ENCODE measurements at places on chromosomes 2 and 18.

- no peak for DNase-seq
These were observed 14.4 kb upstream of the CCDC102B start for GRCh38 chr18:68783506-68783905.

- no peak for DNase-seq
These were observed 2.2 kb downstream of the CDKL4 start for GRCh38 chr2:39241588-39241987.

DNA sequence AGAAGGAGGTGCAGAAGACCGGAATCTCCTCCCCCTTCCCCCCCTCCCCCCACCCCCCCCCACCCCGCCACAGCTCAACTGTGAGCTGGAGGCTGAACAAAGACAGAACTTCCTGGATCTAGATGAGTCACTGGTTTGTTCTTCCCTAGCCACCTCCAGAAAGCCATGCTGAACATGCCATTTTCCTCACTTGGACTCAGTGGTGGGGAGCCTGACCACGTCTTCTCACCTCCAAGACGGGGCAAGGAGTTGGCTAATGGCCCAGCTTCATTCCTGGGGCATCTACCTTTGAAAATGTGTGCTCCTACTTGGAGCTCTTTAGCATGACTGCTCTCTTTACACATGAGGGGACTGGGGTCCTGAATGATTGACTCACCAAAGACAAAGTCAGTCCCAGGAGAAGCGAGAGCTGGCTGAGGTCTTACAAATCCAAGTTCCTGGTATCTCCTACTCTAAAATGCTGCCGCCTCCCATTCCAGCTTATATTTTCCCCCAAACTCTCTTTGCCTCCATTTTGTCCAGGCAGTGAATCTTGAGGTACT, 22.6 kb upstream of the FZD5 start:
- DNase-seq: no peak

DNA sequence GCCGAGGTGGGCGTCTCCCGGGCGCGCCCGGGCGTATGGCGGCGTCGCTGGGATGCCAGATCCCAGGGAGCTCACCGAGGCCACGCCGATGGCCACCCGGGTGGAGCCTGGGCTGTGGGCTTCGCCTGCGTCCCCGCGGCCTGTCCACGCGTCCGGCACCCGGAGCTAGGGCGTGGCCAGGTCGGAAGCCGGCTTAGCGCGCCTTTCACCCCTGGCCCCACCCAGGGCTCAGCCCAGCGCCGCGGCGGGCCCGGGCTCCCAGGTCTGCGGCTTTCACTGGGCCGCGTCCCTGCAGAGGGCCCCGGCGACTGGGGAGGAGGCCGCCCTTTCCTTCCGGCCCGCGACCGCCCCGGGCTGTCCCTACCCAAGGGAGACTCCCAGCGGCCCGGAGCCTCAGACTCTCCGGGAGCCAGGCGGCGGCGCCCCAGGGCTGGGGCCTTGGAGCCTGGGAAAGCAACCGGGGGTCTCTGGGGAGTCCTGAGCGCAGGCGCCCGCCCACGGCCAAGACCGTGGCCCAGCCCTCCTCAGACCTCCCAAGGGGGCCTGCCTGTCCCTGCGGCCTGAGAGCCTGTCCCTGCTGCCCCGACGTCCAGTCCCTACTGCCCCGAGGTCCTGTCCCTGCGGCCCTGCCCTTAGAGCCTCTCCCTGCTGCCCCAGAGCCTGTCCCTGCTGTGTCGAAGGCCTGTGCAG, 36.3 kb upstream of the ITM2C start:
- DNase-seq: no peak

DNA sequence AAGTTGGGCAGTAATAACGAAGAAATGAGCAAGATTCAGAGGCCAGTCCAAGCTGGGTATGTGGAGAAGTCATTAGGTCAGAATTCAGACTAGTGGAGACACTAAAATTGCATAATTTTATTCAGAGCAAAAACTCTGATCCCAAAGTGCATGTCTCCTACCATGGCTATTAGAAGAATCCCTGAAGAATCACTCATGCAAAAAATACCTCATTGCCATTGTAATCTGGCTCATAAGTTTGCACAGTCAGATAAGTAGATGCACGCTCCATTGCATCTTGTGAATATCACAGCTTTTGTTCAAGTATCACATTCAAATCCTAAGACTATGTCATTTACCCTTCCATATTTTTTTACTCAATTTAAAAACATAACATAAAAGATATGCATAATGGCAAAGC, 692.2 kb upstream of the KLHL29 start:
- DNase-seq: no peak

- DNase-seq: no peak
These were observed 152.4 kb downstream of the DYSF start for GRCh38 chr2:71605781-71606241.

Measured in activated CD8-positive, alpha-beta memory T cell treated with anti-CD3 and anti-CD28 coated beads for 4 hours (primary cell).